ENCODE measurements at places on chromosomes 6 and 20.

DNA sequence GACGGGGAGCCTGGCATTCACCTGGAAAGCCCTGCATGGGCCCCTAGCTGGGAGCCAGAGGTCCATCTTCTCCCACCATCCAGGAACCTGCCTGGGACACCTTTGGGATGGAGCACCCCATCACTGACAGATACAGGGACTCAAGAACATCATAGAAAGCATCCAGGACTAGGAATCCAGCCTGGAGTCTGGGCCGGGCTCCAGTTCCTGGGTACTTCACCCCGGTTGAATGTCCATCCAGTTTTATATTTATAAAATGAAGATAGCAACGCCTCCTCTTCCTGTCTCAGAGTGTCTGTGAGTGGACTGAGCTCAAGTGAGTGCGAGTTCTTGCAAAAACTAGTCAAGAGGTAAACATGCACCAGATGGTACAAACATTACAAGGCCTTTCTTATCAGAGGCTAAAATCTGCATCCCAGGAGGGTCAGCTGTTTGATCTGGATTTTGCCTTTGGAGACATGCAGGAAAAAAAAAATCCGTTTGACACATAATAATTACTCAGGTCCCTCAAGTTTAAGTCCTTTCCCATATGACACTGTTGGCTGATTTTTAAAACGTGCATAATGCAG is 27.4 kb downstream of the ZC3H12D start:
- no peak for DNase-seq

GRCh38 chr20:40575851-40576250 is 113.2 kb downstream of the MAFB start:
- no peak for DNase-seq

DNA sequence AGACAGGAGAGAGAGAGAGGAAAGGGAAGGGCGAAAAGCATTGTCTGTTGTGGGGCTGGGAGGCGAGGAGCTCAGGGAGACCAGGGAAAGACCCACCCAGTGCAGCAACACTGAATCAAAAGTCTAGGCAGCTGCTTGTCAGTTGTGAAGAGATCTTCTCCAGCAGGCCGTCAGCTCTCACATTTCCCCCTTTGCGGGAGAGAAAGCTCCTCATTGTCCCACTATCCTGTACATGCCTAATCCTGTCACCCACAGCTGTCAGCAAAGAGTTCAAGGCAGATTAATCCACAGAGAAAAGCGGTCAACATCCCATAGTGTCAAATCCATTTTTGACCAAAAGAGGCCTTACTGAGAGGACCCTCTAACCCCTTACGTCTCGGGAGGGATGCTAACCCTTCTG is 27.3 kb downstream of the RNF182 start:
- no peak for DNase-seq

DNA sequence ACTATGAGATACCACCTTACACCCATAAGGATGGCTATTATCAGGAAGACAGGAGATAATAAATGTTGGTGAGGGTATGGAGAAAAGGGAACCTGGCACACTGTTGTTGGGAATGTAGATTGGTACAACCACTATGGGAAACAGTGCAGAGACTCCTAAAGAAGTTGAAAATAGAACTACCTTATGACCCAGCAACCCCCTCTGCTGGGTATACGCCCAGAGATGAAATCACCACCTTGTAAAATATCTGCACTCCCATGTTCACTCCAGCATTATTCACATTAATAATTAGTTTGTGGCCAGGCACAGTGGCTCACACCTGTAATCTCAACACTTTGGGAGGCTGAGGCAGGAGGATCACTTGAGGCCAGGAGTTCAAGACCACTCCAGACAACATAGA is 26.8 kb downstream of the ZBTB9 start:
- DNase-seq, result no peak

DNA sequence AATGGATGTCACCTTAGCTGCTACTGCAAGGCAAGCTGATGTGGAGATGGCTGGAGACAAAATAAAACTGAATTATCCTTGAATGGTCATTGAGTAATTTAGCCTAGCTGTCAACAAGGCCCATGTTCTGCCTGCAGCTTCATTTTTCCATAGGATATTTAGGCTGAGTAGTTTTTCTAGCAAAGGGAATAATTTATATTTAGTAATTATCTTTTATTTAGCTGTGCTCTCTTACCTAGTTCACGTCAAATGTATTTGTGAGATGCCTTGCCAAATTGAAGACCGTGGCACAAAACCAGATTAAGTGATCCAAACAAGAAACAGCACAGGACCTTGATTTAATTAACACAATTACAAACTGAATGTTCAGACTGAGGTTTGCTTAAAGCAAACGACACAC is 77.4 kb upstream of the CEP162 start:
- no peak for DNase-seq

Data from cortex of kidney (tissue), 1 donor.